ENCODE measurements at places on chromosomes 7 and 10.

- peak; percentile 38 for DNase-seq
Measured at GRCh38 chr7:112938863-112939573, 147.6 kb downstream of the GPR85 start.

- DNase-seq: no peak
Measured at GRCh38 chr10:19847321-19847720, 31.1 kb downstream of the PLXDC2 start.

- DNase-seq: no peak
Measured at GRCh38 chr7:142420554-142421362, 162.9 kb upstream of the PRSS58 start.

DNA sequence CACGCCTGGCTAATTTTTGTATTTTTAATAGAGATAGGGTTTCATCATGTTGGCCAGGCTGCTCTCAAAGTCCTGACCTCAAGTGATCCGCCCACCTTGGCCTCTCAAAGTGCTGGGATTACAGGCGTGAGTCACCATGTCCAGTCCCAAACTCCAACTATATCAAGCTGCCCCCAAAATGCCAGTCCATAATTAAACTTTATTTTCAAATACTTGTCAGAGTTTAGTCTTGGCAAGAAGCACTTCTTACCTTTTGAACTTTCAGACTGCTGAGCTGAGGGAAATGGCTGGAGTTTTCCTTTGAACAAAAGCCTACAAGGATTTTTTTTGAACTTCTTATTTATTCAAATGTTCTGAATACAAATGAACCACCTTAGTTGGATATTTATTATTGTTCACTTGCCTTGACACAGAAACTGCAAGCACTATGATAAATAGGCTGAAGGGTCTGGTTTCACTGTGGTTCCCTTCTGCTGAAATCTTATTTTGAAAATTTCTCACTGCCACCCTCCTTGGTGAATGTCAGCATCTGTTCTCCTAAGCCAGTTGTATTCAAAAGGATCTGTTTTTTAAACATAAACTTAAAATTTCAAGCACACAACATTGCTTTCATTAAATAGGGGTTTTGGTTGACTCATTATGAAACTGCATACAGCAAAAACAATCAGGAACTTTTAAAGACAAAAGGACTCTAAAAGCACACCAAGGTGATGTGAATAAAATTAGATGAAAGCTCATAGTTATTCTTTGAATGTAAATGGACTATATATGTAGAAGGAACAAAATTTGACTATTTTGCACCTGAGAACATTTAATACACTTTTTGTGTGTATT lies 101.7 kb upstream of the SLC26A5 start:
- DNase-seq: no peak

DNA sequence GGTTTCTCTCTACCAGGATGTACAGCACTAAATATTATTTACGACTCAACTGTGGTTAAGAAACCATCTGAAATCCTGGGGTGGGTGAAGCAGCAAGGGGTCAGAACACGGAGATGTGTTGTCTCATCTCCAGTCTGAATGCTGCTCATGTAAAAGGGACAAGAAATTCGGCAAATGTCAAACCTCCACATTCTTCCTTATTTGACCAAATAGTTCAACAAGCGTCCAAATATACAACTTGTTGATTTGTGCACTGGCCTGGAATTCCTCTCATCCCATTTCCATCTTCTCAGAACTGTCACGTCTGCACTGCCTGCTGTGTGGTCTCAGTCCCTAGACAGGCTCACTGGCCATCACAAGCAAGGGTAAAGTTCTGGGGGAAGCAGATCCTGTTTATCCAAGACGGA lies 520.0 kb downstream of the PARD3 start:
- no peak for DNase-seq

- no peak for DNase-seq
Measured at GRCh38 chr10:70492786-70493659, 14.5 kb downstream of the PALD1 start.

- no peak for DNase-seq
Measured at GRCh38 chr10:101578192-101578591, 9.9 kb downstream of the POLL start.

DNA sequence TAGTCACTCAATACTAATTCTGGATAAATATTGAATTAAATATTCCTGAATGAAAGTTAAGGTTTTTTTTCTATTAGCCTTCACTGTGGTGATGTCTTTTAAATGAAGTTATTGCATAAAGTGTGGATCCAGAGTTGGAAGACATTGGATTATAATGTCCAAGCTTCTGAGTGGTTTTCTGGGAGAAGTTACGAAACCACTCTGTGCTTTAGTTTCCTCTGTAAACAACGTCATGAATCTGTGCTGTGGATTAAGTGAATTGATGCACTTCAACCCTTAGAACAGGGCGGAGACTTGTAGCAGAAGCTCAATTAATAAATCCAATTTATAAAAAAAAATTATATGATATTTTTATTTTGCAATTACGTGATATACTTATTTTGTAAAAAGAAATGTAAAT lies 271.7 kb downstream of the BICC1 start:
- DNase-seq: no peak

- DNase-seq: no peak
Measured at GRCh38 chr10:86813101-86813500, 56.7 kb downstream of the BMPR1A start.

DNA sequence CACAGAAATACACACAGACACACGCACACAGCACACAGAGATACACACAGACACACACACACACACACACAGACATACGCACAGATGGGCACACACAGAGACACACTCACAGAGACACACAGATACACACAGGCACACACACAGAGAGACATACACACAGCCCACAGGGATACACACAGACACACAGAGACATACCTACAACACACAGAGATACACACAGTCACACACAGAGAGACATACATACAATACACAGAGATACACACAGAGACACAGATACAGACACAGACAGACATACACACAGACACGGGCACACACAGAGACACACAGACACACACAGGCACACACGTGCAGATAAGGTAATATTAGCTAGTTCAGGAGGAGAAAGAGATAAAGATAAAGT lies 76.9 kb downstream of the EGFR start:
- DNase-seq: no peak

DNA sequence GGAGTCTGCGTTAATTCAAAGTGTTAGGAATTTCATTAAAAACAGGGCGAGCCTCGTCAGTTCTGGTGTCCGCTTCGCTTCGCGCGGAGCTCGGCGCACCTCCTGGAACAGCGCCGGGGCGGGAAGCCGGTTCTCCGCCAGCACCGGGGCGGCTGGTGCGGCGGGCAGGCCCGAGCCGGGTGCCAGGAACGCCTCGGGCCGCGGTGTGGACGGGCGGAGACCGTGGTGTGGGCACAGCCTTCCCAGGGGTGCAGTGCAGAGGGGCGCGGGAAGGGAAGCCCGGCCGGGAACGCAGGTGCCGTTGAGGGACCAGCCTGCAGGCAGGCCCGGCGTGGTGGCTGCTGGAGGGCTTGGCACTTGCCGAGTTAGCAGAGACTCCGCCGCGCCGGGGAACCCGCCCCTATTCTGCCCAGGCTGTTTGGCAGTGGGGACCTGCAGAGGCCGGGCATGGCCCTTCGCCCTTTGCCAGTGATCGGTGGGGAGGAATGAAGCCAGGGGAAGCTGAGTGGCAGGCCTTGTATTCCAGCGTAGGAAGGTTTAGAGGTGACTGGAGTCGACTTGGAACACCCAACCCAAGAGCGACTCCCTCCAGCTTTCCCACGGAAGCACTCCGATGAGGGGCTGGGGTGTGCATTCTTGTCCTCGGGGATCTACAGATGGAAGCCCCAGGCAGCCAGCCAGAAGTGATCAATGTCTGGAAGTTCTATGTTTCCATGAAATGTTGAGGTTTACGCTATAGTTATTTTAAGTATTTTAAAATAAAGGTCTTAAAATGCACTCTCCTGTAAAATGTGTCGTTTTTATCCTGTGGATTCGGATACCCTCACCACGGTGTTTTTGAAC lies 945 bp upstream of the RHEB start:
- peak; percentile 58 for DNase-seq

- no peak for DNase-seq
Measured at GRCh38 chr7:122578350-122578749, 120.6 kb downstream of the RNF133 start.

DNA sequence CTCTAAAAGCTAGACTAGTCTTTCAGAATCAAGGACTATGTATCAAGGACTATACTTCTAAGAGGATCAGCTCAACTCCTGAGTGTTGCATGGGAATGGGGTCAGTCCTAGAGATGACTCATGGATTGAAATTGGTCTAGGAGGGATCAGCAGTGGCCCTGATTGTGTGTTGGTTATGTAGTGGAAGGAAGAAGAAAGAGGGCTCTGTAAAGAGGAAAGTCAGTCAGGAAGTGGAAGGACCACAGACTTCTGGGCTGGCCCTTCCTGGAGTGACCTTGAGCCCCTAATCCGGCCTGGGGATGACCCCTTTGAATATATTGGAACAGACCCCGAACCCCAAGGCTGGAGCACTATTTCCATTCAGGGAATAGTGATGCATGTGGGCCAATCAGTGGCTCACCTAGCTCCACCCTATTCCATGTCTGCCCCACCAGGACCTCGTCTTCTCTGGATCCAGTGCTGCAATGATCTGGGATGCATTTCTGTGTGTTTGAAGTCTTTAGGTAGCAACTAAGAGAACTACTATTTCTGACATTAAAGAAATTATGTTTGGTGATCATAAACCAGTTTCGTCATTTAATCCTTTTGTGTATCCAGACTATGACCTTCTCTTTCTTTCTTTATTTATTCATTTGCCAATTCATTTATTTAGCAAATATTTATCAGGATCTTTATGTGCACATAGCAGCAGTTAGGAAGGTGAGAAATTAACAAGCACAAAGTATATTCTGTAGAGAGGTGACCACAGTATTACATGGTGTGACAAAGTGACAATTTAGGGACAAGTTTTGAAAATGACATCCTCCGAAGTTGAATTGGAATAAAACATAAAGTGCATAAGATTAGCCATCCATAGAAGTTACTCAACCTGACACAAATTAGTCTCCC lies 48.6 kb upstream of the KIF5B start:
- DNase-seq: no peak

GRCh38 chr10:66931340-66931948 lies 5.6 kb downstream of the LRRTM3 start:
- no peak for DNase-seq

Measured in stimulated activated CD4-positive, alpha-beta T cell treated with anti-CD3 and anti-CD28 coated beads, Interleukin-2, amount 100 ng/mL, for 24 hours (primary cell).